ENCODE measurements at places on chromosomes 4 and X.

DNA sequence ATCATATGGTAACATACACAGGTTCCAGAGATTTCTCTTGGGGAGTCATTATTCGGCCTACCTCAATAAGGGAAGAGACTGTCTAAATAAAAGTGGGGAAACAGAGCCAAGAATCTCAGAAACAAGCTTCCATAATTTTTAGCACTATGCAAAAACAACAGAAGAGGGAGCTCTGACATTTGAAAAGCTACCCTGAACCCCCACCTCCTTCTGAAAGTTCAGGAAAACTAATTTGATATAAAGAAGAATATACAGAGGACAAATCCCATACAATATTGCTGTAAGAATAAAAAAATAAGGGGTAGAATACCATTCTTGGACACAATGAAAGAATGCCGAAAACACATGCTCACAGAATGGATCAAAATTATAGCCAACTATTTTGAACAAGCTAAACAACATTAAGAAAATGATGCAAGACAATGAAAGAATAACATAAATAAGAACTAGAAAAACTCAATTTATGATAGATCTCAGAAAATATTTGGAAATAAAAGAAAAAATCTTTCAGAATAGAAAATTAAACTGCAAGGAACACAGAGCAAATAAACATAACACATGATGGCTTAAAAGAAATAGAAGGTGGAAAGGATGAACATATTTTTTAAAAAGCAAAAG lies 14.4 kb upstream of the ZNF41 start:
- DNase-seq, result no peak

- peak; percentile 34 for DNase-seq
Measured at GRCh38 chrX:15686818-15687685, 22.4 kb upstream of the CLTRN start.

DNA sequence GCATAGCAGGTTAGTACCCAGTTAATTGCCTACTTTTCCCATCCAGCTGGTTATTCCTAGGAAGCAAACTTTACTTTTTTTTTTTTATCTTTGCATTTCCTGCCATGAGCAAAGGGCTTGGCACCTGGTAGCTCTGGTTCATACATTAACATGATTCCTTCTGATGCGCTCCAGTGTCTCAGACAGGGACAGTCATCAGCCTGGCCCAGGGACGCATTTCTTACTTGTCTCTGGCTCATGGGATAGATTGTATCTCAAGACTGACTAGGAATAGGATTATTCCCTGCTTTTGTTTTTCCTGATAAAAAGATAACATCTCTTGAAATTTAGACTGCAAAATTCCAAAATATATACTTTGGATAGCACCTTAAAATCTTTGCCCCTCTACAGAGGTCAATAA lies 571.5 kb upstream of the TENM3 start:
- no peak for DNase-seq

DNA sequence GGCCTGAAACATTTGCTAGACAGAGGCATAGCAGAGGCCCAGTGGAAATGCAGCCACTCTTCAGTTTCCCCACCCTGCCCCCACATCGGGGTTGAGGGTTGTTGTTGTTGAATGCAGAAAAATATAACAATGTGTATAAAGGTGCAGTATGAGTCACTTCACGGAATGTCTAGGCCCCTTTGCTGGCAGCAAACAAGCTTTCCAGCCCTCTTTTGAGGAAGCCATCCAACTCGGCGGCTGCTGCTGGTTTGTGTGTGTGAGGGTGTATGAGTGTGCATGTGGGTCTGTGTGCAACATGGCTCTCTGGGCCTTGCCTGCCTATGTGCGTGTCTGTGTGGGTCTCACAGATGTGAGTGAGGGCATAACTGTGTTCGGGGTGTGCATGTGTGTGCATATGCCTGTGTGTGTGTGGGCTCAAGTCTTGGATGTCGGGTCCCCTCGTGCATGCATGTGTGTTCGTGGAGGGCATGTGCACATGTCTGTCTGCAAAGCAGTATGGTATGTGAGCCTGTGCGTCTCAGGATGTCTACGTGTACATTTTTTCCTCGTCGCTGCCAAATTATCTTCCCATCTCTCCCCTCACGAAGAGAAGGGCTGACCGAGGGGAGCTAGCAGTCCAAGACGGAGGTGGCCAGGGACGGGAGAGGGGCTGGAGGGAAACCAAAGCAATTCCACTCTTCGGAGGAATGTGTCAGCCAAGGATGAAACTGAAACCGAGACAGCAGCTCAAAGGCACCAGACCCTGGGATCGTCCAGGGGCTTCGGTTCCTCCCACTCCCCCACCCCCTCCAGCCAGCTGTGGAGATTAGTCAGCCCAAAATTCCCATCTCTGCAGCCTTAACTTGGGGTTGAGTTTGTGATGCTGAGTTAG lies 8.4 kb upstream of the ELF4 start:
- DNase-seq, result no peak

- DNase-seq, result no peak
Measured at GRCh38 chrX:18002791-18003190, 141.7 kb upstream of the RAI2 start.

- no peak for DNase-seq
Measured at GRCh38 chrX:39972340-39972739, 125.4 kb downstream of the BCOR start.

DNA sequence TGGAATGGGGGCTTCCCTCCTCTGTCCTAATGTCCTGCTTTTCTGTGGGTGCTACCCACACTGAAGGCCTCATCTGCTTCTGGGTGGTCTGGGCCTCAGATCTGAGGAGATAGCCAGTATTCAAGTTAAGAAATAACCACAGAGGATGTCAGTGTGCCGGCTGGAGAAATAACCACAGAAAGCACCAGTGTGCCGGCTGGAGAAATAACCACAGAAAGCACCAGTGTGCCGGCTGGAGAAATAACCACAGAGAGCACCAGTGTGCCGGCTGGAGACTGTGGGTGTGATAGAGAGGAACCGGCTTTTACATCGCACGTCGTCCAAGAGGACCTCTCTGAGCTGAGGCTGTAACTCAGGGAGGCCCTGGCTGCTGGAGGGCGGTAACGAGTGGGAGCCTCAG lies 65.7 kb upstream of the PSAPL1 start:
- no peak for DNase-seq

GRCh38 chr4:80268081-80268823 lies 1.8 kb downstream of the FGF5 start:
- no peak for DNase-seq

GRCh38 chrX:153993079-153993478 lies 20.5 kb downstream of the TMEM187 start:
- DNase-seq, result no peak

DNA sequence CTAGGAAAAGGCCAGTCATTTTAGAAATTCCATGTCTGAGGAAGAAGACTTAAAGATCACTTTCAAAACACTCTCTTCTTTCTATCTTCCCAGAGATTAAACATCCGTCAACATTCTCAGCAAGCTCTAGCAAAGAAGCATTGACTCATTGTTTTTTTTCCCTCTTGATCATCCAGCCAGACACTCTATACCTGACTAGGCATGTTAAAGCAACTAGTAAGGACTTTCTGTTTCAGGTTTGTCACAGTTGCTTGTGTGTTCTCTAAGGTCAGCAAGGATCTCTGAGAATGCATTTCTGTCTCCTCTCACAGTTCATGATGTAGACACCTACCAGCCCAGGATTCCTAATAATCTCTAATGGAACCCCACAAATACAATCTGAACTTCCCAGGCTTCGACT lies 112.2 kb downstream of the IL13RA2 start:
- DNase-seq, result no peak

DNA sequence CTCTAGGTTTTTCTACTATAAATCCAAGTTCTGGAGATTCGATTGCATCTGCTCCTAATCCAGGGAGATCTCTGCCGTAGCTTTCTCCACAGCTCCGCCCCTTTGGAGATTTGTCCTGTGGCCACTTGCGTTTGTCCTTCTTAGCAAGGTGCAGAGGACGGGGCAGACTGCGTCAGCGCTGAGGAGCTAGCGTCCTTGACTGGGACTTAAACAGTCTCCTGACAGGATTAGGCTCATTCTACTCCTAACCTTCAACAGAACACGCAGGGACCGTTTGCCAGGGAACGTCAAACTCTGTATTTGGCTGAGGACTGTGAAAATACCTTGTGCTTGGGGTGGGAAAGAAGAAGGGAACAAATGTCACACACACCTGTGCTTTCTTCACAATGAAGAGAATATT lies 38.6 kb downstream of the SORBS2 start:
- DNase-seq, result no peak

GRCh38 chr4:5800496-5800895 lies 89.5 kb downstream of the EVC start:
- DNase-seq, result no peak

DNA sequence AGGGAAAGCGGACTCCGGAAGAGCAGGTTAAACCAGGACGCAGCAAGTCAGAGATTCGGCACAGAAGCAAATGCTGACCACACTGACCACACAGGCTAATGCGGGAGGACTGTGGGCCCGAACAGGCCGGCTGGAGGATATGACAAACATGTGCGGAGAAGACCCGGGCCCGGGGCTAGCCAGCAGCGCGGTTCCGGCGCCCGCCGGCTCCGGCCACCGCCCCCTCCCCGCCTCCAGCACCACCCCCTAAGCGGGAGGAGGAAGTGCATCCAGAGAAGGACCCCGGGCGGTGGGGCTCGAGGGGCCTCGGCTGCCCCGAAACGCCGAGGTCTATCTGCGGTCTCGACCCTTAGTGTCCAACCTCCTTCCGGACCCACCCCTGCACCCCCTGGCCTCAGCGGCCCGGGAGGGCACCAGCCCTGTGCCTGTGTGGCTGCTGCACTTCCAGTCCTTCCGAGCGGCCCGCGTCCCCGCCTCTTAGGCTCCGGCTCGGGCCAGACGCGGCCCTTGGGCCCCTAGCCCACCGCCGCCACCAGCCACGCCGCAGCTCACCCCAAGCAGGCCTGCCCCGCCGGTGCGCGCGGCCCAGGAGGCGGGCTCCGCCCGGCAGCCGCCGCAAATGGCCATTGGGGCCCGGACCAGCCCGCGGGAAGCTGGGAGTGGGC lies 2.1 kb downstream of the ELOVL6 start:
- DNase-seq, result peak; percentile 57

- no peak for DNase-seq
Measured at GRCh38 chr4:3335385-3335784, 42.6 kb downstream of the RGS12 start.

- no peak for DNase-seq
Measured at GRCh38 chrX:123818243-123818642, 41.6 kb upstream of the XIAP start.

- no peak for DNase-seq
Measured at GRCh38 chrX:6666624-6667023, 131.7 kb upstream of the VCX3A start.

DNA sequence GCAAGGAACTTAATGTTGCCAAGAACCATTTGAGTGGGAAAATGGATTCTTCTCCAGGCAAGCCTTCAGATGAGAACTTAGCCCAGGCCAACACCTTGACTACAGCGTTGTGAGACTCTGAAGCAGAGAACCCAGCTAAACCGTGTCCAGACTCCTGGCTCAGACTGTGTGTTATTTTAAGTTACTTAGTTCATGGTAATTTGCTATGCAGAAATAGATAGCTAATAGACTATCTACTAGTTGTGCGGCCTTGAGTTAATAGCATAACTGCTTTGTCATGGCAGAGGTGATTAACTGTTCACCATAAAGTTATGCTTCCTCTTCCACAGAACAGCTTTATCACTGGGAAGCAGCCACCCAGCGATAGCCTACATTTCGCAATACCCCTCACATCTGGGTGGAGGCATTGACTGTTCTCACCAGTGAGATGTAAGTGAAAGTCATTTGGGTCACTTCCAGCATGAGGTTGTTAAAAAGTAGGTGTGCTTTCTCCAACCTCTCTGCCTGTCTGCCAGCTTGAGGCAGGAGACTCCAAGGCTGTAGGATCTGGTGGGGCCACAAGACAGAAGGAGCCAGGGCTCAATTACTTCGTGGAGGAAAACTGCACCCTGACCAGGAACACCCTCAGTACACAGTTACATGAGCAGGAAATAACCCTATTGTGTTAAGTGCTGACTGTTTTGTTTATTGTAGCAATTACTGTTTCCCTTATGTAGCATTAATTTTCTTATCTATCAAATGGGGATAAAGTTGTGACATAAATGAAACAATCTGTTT lies 94.2 kb downstream of the GPAT3 start:
- DNase-seq, result no peak

- DNase-seq, result no peak
Measured at GRCh38 chr4:159108124-159108523, 5.2 kb downstream of the RAPGEF2 start.

DNA sequence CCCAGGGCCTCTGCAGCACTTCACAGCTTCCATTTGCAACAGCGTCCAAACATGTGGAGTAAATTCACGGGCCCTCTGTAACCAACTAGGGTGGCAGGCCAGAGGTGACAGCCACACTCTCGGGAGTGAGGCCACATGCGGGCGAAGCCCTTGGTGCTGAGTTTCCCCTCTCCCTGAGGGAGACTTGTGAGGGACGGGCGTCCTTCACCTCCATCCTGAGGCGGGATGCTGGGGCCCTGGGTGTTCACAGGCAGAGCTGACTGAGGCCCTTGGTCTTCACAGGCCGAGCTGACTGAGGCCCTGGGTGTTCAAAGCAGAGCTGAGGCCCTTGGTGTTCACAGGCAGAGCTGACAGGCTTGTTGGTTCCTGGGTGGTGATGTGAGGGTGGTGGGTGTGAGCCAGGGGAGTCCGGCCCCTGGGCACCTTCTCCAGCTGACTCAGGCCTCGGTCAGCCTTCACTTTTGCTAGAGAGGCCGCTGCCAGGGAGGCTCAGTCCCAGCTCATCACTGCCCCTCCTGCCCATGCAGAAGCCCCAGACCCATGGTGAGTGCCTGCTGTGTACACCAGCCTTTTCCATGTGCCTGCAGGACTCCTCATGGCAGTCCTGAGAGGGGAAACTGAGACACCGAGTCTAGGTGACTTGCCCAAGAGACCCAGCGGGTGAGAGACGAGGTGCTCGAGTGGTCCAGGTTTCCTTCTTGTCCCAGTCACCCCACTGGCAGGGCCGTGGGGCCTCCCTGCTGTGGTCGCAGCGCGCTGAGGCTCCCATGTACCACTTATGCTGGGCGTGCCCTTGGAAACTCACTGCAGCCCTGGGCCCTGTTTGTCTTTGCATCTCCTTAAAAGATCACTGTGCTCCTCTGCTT lies 8.5 kb downstream of the WFS1 start:
- DNase-seq, result no peak

GRCh38 chr4:139152249-139152648 lies 24.8 kb downstream of the ELF2 start:
- no peak for DNase-seq

DNA sequence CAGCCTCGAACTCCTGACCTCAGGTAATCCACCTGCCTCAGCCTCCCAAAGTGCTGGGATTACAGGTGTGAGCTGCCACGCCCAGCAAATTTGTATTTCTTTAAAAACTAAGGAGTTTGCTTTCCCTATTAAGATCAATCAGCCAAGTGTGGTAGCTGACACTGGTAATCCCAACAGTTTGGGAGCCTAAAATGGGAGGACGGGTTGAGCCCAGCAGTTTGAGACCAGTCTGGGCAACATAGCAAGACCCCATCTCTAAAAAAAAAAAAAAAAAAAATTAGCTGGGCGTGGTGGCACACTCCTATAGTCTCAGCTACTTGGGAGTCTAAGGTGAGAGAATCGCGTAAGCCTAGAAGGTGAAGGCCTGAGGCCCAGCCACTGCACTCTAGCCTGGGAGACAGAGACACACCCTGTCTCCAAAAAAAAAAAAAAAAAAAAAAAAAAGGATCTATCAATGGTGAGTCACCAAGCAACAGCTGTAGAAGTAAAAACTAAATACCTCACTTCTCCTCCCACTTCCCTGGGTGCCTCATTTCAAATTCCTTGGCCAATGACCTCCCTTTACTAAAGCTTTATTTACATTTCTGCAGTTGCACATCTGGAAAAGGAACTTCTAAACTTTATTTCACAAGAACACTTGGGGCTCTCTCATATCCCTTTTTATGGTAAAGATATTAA lies 54.5 kb downstream of the LDB2 start:
- no peak for DNase-seq
